ENCODE measurements at places on chromosomes 5 and 9.
A peak's percentile ranks its signal among the peaks of the same experiment; 100 is the strongest.

DNA sequence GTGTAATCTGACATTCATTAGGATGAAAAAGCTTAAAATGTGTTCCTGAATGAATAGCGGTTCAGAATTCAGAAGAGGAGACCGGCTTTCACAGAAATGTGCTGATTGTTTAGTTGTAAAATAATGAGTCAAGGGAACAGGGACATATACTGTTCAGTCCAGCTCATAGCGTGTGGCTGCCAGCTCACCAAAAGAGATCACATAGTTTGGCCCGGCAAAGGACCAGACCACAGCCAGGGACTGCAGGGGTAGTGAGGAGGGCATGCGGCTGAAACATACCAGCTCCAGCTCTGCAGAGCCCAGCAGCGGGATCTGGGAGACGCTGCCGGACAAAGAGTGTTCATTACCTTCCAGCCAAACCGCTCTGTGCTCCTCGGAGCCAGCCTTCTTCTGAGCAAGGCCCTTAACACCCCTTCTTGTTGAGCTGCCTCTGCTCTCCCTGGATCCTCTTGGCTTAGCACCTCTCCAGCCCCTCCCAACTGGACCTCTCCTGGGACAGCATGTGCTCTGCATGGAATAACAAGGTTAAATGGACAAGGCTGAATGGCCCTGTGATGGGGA lies 116.8 kb upstream of the CNTLN start:
- no peaks in the 10 kb centered on the region for H3K36me3 ChIP-seq
- peak overlapping the region; percentile 73 for H3K27ac ChIP-seq
- DNase-seq = peak; percentile 66
- no peaks in the 10 kb centered on the region for H3K27me3 ChIP-seq
- peak overlapping the region; percentile 35 for H3K4me3 ChIP-seq

DNA sequence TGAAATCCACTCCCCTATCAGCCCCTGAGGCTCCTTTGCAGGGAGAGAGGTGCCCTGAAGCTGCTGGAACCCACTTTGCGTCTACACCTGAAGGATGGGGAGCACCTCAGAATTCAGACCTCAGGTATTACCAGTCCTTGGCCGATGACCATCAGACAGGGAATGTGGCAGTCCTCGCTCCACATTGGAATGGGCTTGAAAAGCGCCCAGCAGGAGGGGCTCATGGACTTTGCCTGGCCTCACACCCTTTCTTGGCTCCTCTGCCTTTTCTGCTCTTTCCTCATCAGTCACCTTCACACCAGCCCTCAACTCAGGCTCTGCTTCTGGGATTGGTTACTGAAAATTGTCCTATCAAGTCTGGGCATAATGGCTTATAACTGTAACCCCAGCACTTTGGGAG lies 83.9 kb downstream of the BARX1 start:
- no peak for DNase-seq
- H3K27me3 ChIP-seq = no peaks in the 10 kb centered on the region
- no peaks in the 10 kb centered on the region for H3K36me3 ChIP-seq
- H3K27ac ChIP-seq = no peak overlapping the region
- H3K4me1 ChIP-seq = no peaks in the 10 kb centered on the region

- H3K27ac ChIP-seq = no peak overlapping the region
- H3K4me3 ChIP-seq = no peak overlapping the region
- no peak for DNase-seq
- no peaks in the 10 kb centered on the region for H3K36me3 ChIP-seq
Observed at GRCh38 chr9:107907715-107908114, 418.1 kb upstream of the KLF4 start.

- no peaks in the 10 kb centered on the region for H3K27me3 ChIP-seq
- no peak for DNase-seq
- peak overlapping the region; percentile 78 for H3K27ac ChIP-seq
Observed at GRCh38 chr5:78546276-78546996, 102.1 kb downstream of the LHFPL2 start.

DNA sequence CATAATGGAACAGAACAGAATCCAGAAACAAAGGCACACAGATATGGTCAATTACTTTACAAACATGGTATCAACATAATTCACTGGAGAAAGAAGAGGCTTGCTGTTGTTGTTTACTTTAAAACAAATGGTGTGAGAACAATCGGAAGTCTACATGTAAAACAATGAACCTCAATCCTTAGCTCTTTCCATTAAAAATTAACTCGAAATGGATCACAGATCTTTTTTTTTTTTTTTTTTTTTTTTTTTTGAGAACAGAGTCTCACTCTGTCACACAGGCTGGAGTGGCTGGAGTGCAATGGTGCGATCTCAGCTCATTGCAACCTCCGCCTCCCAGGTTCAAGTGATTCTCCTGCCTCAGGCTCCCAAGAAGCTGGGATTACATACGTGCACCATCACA lies 9.8 kb downstream of the SEMA4D start:
- peak overlapping the region; percentile 94 for H3K27ac ChIP-seq
- H3K27me3 ChIP-seq = no peaks in the 10 kb centered on the region
- H3K36me3 ChIP-seq = no peaks in the 10 kb centered on the region
- peaks cover 36% of the 10 kb centered on the region for H3K4me1 ChIP-seq
- no peak overlapping the region for H3K4me3 ChIP-seq
